ENCODE measurements at places on chromosomes 3 and 15. TPM values are rescaled to one million over a fixed set of nuclear protein-coding genes. Genes with fewer than 3 reads are reported as not detected.
A peak's percentile ranks its signal among the peaks of the same experiment; 100 is the strongest.

DNA sequence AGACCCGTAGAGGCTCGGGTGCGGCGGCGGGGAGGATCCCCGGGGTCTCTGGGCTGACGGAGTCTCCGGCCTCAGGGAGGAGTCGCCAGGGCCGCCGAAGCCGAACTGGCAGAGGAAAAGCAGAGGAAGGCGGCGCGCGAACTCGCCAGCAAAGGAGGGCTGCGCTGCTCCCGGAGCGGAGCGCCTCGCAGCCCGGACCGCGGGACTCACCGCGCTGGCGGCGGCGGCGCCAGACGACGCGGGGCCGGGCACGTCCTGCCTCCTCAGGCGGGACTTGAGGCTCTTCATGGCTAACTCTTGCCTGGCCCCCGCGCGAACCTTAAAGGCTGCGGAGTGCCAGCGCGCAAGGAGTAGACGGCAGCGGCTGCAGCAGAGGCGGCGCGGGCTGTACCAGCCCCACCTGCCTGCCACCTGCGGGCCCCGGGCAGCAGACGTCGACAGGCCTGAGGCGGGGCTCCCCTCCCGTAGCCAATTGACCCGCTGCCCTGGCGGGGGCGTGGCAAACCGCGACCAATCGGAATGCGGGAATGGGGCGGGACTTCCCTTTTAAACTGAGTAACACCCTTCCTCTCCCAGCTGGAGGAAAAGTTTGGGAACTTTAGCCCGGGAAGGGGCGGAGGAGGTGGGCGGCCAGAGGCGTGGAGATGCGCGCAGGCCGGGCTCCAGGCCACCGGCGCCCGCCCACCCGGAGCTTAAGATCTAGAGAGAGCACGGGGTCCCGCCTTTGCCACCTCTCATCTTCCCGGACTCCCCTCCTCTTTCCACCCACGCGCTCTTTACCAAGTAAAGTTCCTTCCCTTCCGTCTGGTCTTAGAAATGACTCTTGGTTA is at the start of gene UACA:
Gene UACA (minus strand): TSS at position 439 of the 830 bp plus-strand sequence. CDS start 151 bp downstream, at position 288.
- DNase-seq, result peak; percentile 97

The ATP8B4 gene
- 3.1 TPM for total RNA-seq

- no peak for DNase-seq
Measured at GRCh38 chr15:90192961-90193786, 8.0 kb upstream of the SEMA4B start.

DNA sequence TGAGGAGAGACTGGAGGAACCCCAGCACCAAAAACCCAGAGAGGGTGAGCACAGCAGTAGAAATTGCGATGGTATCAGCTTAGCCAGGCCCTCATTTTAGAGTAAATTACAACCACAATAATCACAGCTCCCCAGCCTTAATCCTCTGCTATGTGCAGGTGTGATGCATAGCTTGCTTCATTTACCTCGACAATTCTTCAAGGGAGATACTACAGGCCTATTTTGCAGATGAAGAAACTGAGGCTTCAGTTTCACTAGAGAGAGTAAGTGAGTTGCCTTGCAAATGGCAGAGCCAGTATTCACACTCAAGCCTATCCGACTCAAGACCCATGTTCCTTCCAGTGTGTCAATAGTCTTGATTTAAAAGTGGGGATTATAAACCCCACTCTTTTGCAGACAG is 33.4 kb downstream of the LSM3 start:
- DNase-seq, result no peak

The SPTBN5 gene
- total RNA-seq, result 3.6 TPM

DNA sequence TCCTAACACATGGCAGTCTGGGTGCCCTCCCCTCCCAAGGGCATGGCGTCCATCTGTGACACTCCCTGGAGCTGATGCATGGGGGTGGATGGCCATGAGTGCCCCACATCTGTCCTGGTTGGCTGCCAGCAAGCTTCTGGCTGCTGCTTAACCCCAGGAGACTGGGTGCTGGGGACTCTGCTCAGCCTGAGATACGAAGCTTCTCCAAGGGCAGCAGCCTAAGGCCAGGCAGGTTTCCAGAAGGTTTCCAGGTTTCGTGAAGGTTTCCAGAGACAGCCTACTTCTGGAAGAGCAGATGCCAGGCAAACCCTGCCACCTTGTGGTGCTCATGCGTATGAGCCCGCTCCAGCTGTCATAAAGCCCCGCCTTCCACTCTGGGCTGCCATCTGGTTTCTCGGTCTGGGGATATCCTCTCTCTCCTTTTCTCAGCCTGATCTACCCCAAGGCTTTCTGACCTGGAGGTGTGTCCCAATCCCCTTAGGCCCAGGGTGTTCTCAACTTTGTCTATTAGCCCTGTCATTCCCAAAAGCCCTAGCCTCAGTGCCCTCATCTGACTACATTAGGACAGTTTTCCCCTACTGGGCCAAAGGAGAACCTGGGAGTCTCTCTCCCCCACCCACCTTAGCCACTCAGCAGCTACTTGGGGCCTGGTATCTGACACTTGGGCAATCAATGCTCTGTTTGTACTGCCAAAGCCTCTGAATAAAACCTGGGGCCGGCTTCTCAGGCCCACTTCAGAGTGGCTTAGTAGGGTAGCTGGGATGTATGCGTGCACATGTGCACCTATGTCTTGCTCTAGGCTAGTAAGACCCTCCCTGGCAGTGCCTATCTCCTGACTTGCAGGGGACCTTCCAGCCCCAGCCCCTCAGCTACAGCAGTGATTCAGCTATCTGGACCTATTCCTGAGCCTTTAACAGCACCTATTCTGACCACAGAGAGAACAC is 12.0 kb downstream of the MRPL46 start:
- peak; percentile 54 for DNase-seq

GRCh38 chr3:40848421-40848820 is 323.7 kb downstream of the ZNF621 start:
- DNase-seq, result no peak

The GOLGA6L10 gene
- 0.07 TPM for total RNA-seq

GRCh38 chr3:15391007-15391406 is 36.3 kb downstream of the METTL6 start:
- DNase-seq, result no peak

DNA sequence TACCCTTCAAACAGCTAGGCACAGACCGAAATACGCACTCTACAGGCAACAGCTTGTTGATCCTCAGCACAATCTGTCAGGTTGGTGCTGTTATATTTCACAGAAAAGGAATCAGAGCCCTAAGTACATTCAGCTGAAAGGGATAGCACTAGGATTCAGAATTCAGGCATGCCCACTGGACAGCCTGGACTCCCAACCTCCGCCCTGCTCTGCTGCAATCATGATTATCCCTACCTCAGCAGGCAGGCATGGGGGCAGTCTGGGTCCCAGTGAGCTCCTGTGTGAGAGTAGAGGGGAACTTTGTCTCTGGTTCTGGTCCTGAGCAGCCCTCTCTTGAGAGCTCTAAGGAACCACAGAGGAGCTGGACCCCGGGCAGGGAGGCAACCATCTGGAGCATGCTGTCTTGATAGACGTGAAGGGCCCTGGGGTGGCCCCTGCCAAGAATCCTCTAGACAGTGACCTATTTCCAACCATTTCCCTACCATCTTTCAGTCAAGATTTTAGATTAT is 23.4 kb upstream of the NOX5 start:
- no peak for DNase-seq

The SATB1 gene
- total RNA-seq, result 46.1 TPM

Measured in left ventricle myocardium superior (tissue), 1 donor.